Kidney tubule cell (primary cell): ENCODE measurements at places on chromosomes 6 and 20.
A peak's percentile ranks its signal among the peaks of the same experiment; 100 is the strongest.

GRCh38 chr6:143107911-143108761 lies 47.4 kb downstream of the AIG1 start:
- DNase-seq, result no peak

DNA sequence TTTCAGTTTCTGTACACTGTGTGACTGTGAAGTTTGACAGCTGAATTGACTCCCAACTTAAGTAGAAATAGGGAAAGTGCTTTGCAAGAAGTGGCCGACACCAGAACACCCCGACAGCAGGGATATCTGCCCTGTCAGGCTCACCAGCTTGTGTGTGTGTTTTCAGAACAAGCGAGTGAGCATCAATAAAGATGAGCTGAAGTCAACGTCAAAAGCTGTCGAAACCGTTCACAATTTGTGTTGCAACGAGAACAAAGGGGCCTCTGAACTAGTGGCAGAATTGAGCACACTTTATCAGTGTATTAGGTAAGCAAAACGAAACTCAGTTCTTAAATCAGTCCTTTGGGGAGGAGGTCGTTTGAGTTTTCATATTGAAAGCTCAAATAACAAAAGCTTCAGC lies 10.7 kb downstream of the NELFCD start:
- no peak for DNase-seq

GRCh38 chr6:14023855-14024254 lies 93.7 kb upstream of the CD83 start:
- DNase-seq, result peak; percentile 23

GRCh38 chr6:120935908-120936307 lies 398.4 kb downstream of the TBC1D32 start:
- DNase-seq, result no peak

GRCh38 chr20:38115205-38115604 lies 49.9 kb downstream of the TGM2 start:
- DNase-seq, result peak; percentile 59

DNA sequence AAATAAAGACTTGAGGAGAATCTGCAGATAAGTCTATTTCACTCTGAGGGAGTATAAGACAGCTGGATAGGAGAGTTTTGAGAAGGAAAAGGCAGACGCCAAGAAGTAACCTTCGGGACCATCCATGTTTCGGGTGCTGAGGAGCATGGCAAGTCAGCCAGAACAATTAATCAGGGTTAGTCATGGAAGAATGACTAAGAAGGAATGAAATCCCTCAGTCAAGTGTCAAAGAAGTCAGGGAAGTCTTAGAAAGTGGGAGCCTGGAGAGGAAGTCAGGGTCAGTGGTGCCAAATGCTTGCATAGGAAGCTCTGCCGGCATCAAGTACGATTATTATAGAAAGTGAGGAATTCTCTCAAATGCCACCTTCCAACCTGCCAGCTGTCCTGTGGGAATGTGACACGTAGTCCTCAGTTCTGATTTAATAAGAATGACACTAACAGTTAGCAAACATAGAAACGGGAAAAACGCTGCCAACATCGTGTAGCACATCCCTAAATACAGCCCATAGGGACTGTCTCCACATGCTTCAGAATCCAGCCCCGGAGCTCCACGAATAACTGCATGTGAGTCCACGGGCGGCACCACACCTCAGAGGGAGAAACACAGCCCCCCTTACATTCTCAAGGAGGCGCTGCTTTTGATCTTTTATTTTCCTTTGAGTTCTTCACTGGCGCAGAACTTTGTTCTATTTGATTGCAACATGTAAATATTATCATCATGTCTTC lies 602.7 kb downstream of the PRKN start:
- DNase-seq, result peak; percentile 75

DNA sequence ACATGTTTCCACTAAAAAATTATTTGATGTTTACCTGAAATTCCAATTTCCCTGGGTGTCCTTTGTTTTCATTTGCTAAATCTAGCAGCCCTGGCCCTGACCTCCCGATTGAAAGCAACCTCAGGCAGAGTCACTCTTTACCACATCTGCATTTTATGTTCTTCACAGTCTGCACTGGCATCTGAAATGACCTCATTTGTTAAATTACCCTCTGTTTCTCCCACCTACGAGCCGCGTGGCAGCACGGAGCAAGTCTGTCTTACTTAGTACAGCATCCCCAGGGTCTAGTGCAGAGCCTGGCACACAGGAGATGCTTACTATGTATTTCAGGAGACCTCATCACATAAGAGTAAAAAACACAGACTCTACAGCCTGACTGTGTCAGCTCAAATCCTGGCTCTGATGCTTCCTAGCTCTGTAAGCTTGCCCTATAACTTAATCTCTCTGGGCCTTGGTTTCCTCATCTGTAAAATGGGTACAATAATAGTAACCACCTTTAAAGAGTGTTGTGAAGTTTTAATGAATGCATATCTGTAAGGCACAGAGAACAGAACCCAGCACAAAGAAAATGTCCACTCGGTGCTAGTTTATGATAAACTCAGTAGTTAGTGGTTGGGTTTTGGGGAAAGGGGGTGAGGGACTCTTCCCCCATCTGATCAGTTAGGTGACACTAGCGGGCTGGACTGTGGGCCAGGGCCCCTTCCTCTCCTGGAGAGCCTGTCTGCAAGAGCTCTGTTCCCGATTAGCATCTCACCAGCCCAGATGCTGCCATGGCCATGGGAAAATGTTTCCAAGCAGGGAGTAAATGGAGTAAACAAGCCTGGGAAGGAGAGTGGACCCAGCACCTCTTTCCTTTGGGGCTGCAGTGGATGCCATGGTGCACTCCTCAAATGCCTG lies 88.2 kb downstream of the PREX1 start:
- no peak for DNase-seq

- DNase-seq, result no peak
Observed at GRCh38 chr20:57756921-57757320, 47.1 kb upstream of the PMEPA1 start.

DNA sequence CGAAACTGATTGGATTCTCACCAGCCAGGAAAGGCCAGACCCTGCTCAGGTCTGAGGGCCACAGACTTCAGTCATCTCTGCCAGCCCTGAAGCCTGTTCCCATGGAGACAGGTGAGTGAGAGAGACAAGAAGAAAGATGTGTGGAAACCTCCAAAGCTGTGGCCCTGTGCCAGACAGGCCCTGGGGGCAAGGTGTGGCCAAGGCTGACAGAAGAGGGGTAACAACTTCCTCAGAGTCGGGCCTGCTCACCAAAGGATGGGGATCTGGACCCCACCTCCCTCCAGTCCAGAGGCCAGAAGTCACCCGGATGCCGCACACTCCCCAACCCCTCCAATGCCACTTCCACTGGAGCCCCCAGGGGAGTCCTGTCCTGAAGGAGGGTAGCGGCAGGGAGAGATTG lies 73.6 kb downstream of the MDGA1 start:
- peak; percentile 71 for DNase-seq

DNA sequence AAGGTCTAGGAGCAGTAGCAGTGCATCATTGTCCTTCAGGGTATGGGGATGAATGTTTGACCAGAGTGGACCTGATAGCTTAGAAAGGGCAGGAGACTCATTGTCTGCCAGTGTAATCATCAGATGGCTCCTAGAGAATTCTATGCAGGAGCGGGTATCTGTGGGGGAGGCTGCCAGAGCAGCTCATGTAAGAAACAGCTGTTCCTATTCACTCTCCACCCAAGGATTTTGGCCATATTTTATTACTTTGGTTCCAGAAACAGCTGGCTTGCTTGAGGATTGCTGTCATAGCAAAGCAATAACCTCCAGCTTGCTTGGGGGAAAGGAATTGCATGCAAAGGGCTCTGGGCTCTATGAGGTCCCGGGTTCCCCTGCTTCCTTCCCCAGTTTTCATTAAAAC lies 44.1 kb downstream of the RALY start:
- DNase-seq, result no peak

DNA sequence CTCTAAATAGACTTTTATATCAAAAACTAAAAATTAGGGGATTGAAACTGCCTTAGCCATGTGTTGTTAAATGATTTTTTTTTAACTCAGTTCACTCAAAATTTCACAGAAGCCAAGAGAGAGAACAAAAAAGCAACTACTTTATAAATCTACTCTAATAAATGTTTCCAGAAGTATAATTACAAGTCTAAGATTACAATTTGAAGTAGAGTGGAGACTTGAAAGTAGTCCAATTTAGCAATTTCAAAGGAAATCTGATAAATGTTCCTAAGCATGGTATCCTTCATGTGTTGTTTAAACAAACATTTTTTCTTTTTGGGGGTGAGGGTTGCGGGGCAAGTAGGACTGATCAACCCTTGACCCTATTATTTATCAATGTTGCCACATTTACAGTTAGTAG lies 72.6 kb downstream of the PHIP start:
- no peak for DNase-seq

GRCh38 chr6:85551264-85551663 lies 42.4 kb downstream of the SNX14 start:
- peak; percentile 2 for DNase-seq

GRCh38 chr20:31676609-31676989 lies 38.9 kb downstream of the COX4I2 start:
- no peak for DNase-seq

GRCh38 chr6:96927660-96928059 lies 3.1 kb downstream of the KLHL32 start:
- no peak for DNase-seq

DNA sequence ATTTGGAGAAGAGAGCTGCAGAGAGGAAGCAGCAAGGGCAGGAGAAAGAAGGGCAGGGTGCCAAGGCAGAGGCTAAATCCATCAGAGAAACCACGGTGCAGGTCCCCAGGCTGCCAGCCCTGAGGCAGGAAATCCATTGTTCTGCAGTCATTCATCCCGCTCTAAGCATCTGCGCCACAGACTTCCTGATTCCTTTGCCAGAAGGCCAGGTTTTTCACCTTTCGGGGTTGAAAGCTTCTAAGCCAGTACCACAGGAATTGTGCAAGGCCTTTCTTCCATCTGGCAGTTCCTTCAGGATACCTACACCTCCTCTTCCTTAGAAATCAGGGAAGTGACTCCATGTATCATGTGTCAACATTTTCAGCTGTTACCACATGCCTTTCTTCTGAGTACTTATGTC lies 45.6 kb downstream of the ADGRF5 start:
- peak; percentile 99 for DNase-seq

DNA sequence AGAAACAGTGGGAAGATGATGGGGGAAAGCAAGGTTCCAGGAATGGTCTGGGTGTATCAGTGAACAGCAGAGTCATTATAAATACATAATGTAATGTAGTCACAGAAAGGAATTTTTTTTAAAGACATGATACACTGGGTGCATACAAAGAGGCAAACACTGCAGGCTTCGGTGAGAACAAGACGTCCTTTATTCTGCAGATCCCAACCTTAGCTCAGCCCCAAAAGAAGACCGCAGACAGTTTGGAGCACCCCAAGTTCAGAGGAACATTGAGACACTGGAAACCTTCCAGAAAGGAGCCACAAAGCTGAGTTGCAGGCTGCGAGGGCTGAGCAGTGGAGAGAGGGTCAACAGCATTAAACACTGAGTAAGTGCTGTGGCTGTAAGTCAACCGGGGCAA lies 30.6 kb upstream of the FOXC1 start:
- DNase-seq, result no peak

DNA sequence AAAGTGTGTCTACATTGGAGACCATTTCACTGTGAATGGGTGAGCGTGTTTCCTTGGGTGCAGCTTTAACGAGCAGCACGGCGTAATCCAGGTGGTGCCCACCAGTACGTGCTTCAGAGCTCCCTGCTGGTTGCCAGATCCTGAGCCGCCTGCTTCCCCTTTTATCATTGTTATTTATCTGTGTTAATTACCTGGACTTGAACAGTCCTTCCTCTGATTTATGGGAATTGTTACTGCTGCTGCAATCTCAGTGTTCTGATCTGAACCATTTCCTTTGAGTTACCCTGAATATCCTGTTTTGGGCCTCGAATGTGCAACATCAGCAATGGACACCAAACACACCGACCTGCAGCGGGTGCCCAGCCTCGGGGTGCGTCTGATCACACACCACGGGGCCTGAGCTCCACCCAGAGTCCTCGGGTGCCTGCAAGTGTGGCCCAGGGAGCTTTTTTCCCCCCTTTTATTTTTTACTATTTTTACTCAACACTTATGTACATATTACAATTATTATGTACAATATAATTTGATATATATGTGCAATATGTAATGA lies 81.3 kb downstream of the RPP40 start:
- no peak for DNase-seq

DNA sequence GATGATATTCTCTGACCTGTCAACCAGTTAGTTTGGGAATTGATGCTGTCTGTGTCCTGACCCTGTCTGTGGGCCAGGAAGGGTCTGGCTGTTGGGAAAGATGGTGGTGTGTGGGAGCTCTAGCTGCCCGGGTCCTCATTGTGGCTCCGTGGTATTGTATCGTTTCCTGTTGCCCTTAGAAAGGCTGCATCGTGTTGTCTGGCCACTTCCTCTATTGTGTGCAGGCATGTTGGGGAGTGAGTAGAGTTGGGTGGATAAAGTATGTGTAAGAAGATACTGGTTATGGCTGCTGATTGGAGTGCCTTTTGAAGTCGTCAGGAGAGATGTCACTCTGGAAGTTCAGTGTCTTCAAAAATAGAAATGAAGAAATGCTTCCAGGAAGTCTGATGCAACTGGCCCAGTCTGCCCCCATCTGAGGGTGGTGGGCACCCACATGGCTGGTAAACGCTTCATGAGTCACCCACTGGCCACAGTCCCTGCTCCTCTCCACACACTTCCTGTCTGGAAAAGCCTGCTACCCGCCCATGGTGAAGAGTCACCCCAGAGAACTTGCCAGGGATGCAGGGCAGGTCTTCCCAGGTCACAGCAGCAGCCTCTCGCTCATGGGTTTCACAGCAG lies 27.9 kb downstream of the PPARD start:
- peak; percentile 99 for DNase-seq

GRCh38 chr6:149901444-149902140 lies 3.7 kb upstream of the RAET1E start:
- no peak for DNase-seq

DNA sequence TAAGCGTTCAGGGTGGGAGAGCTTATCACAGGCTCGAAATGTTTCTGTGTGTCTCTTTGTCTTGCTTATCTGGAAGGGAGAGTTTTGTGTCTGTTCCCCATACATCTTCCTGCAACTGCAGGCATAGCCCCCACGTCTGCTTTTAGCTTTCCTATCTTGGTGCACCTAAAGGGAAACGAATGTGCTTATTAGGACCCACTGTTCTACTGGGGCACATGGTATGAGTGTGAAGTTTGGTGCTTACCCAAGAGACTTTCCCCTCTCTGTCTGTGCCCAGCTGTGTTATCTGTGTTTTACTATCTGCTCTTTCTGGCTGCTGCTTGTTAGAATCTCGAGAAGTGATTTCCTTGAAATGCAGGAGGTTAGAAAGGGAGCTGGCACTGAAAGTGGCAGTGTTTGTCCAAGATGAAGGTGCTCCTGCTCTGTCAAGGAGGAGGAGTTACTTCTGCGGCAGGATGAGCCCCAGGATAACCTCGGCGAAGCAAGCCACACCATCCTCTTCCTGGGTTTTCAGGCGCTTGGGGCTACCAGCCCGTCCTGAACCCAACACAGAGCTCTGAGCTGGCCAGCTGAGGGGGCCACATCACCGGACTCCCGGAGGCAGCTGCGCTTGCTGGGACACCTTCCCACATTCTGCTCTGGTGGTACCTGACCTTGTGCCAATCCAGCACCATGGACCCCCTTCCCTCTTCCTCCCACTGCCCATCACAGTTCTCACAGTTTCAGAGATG lies 23.4 kb downstream of the DYNLT1 start:
- DNase-seq, result no peak

DNA sequence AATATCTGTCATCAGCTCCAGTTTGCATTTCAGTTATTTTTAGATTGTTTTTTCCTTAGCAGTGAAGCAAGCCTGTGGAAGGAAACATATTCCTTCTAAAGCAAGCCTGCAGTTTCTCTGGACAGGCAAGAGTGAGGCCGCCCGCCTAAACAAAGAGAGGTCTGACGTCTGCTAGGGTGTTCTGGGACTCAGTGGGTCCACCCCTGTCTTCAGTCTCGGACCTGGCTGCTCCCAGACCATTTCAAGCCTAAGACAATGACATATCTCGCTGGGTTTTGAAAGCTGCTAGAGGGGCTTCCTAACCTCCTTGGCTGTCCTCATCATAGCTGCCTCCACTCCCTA lies 36.8 kb upstream of the RNF24 start:
- no peak for DNase-seq
